Femur (tissue), 1 donor: ENCODE measurements at places on chromosomes 7 and 10.

DNA sequence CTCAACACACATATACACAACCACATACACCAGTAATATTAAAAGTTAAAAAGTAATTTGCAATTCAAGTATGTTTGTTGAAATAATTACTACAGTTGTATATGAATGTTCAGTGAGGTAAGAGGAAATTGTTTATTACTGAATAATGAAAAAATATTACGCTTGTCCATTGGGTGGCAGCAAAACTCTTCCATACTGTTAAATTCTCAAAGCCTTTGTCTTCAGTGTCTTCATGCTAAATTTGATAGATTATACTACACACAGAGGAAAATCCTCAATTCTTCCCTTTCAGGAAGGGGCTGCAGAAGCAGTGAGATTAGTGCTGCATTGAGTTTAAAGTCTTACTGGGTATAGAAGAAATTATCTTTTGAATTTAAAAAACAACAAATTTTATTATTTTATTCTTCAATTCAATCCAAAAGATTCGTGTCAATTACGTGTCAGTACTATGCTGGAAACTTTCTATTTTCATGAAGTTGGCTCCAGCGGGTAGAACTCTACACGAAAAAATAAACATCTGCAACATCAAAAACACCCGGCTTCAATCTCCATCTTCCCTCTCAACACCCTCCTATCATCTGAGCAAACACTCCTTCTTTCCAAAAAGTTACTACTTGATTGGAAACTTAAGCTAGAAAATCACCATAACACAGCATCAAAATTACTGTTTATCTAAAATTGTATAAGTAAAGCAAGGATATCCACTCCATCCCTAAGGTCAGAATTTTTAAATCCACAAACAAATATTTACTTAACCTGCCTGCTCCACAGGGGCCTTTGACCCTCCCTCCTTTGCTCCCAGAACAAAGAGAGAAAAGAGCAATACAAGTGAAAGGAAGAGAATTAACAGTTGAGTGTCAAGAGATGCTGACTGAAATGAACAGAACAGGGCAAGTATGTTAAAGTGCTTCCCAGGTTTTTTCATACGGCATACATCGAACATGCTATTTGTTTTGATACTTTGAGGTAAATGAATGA lies 37.0 kb upstream of the TES start:
- DNase-seq: no peak

DNA sequence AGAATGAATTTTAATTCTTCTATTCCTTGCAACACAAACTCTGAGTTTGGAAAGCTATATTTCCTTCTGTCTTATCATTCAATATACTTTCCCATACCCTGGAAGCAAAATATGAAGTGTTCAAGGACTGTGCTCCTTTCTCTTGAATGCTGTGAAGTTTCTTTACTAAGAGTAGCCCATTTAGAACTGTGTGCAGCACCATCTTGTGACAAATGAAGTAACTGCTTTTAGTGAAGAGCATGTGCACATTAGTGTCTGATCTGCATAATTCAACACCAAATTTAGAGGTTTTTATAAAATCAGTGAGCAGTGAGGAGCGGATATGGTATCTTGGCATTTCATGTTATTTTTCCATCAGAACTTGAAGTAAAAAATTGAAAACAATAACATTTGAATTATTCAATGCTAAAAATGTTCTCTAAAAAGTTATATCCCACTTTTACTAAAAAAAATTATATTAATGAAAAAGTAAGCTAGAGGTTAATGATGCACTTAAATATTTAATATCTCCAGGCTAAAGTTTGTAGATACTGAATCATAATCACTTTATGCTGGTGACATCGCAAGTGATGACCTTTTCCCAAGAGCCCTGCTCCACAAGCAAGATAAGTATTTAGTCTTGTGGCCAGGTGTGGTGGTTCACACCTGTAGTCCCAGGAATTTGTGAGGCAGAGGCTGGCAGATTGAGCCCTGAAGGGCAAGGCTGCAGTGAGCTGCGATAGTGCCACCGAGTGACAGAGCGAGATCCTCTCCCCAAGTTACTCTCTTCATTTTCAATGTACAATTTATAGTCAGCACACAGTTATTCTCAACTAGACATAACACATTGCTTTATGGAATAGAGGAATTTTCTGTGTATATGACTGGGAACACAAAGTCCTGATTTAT lies 108.8 kb upstream of the PCLO start:
- DNase-seq: no peak

DNA sequence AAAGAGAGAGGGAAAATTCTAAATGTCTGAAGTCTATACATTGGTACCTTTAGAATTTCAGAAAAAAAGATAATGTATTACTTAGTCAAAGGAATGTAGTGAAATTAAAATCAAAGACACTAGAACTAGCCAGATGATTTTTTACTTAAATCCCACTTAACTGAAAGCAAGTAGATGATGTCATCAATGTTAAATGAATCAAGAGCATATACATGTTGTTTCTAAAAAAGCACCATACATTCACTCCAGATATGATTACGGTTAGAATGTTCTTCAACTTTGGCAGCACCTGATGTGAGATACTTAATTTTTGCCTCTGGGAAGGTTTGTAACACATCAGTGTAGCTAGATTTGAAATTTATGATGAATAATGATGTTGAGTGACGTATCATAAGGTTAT lies 576.7 kb upstream of the CNTNAP2 start:
- DNase-seq: no peak

- DNase-seq: no peak
Measured at GRCh38 chr7:28891192-28891875, 66.8 kb downstream of the TRIL start.

- no peak for DNase-seq
Measured at GRCh38 chr7:135661311-135662122, 797 bp upstream of the STMP1 start.

- DNase-seq: peak; percentile 88
Measured at GRCh38 chr10:35336084-35336831, at the start of gene CCNY. Gene CCNY (plus strand): TSS chr10:35336509. CDS start chr10:35337054, 545 bp downstream.

DNA sequence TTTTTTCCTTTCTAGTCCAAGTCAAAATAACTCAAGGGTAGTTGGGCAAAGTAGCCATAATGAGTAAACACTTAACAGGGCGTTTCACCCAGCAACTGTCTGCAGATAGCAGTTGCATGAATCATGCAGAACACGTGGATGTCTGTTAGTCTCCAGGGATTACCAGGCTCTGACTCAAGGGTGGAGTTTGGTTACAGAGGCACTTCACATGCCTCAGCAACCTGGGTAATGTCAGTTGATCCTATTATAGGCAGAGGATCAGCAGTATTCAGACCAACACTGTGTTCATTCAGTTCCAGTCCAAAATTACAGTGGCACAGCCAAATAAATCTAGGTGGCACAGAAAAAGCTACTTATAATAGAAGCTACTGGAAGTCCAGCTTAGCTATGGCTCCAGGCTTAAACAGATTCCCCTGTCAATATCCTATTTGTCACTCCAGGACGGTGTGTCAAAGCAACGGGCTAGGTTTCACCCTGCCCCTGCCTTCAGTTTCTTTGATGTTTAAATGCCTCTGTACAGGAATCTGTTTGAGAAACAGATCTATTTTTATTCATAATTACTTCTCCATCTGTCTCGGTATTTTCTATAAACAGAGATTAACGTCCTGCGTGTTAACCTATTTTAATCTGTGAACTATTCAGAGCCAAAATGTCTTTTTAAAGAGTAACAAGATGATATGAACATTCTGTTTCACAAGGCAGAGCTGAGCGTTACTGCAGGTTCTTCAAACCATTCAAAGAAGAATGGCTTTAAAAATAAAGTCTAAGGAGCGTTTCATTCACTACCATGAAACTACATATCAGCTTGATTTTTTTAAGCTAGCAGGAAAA lies 162.6 kb upstream of the AKR1E2 start:
- peak; percentile 74 for DNase-seq

DNA sequence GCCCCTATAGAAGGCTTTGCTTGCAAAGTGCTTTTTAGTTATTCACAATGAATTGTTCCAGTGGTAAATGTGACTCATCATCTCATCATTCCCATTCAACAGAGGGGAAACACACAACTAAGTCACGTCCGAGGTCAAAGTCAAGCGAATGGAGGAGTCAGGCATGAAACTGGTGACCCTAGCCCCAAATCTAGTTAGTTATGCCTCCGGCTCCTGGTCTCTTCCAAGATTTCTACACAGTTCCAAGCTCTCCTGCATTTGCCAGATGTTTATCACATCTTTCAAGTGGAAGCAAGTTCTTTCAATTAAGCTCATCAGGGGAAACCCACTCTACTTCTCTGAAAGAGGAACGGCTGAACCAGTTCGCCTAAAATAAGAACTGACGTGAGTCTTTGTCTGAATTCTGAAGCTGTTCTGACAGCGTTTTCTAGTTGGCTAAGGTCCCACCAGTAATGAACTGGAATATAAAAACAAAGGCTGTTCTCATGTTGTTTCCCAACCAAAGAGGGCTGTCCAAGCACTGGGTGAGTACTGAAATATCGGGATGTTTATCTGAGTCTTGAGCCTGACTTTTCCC lies 140.9 kb upstream of the NRBF2 start:
- no peak for DNase-seq

DNA sequence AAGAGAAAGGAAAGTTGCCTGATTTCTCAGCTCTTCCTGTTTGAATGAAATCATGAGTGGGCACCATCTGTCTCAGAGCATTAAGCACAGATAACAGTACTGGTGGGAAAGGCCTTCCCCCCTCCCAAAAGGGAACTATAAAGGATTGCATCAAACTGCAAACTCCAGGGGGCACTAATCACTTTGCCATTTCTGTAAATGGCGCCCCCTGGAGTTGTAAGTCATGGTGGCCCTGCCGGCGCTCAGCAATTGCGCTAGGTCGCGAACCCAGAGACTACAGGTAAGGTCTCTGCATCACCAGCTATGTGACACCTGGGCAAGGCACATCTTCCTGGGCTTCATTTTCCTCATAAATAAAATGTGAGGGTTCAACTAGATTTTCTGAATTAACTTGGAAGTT lies 11.1 kb downstream of the LRRC4 start:
- no peak for DNase-seq

DNA sequence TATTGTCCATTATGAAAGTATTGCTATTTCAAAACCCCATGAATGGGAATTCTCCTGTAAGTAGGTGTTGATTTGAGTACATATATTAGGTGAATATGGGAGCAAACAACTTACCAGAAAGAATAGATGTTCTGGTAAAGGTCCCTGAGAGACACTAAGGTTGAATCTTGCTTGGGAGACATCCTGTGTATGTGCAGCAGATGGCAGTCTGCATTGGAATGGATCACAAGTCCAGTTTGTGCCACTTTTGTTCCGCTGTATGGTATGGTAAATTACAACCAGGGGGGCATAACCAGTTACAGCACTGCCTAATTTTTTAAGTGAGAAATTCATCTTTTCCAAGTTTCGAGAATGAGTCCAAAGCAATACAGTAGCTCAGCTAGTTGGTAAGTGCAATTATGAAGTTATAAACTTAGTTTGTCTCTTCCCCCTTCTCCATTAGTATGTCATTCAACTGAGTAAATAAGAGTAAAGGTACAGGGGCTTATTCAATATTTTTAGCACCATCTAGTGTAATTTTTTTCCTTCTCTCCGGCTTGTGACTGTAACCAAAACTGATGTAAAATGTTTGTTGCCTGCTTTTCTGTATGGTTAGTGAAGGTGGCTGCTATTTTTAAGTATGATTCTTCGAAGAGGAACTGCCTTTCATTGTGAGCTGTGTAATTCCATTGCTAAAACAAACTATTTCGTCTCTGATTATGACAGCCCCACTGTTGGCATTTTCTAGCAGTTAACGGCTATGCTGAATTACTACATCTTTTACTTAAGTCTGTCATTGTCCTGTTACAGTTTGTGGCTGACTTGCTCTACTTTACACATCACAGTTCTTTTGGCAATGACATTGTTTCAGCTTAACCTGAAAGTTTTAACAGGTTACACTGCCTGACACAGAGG lies 2.8 kb downstream of the MCU start:
- peak; percentile 39 for DNase-seq

DNA sequence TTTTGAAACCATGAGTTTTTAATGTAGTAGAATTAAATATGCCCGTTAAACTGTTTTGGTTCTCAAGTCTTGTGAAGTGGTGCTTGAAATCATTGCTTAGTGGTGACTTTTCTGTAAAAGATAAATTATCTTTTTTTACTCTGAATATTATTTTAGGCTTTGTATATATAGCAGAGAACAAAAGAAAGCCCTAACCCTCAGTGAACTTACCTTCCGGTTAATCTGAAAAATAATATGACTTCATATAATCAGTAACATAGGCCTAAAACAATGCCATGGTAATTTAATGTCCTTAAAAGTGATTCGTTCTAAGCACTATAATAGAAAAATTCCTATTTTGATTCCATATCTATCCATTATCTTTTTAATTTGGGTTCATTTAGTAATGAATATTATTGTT lies 21.8 kb downstream of the AKAP9 start:
- no peak for DNase-seq

GRCh38 chr7:47535704-47536628 lies 45.9 kb downstream of the TNS3 start:
- no peak for DNase-seq

- DNase-seq: no peak
Measured at GRCh38 chr7:50314836-50315592, 10.5 kb downstream of the IKZF1 start.

DNA sequence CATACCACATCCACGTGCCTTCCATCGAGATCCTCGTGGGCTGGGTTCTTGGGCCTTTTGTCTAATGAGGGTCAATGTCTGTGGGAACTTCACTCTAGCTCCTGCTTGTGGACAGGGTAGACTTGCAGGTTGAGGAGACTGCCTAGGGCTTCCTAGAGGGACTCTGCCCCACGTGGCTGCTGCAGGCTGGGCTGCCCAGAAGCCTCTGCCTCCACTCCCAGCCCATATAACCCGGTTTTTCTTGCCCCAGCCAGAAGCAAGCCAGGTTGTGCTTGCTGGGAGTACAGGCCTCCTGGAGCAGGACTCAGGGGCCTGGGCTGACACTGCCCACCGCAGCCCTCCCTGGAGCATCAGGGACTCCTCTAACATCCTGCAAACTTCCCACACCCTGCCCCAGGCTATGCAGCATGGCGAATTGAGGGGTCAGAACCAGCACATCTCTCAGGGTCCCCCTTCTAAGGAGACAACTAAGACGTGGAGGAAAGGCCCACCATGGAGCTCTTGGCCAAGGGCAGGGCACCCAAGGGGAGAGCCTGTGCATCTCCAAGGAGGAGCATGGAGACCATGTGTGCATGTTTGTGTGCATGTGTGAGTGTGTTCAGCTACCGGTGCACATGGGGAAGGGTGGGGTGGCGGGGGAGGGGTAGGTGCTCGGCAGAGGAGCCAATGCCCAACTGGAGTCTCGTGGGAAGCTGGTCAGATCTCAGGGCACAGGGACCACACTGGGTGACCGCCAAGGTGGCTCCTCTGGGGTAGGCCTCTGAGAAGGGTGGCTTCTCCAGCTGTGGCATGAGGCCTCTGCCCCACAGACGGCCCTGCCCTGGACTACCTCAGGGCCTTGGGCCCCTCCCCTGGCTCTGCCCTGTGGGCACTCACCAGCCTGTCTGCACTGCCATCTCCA lies 62.6 kb downstream of the RASGEF1A start:
- DNase-seq: peak; percentile 15

- DNase-seq: no peak
Measured at GRCh38 chr10:24900888-24901685, 51.3 kb downstream of the PRTFDC1 start.

GRCh38 chr7:1354661-1355567 lies 104.4 kb downstream of the MICALL2 start:
- DNase-seq: no peak
